ENCODE measurements at places on chromosomes 6 and 20. TPM values are rescaled to one million over a fixed set of nuclear protein-coding genes. Genes with fewer than 3 reads are reported as not detected.

ADTRP gene
- total RNA-seq, result not detected

CLVS2 gene
- total RNA-seq, result not detected

TMEM63B gene
- total RNA-seq, result 21.6 TPM

INSM1 gene
- not detected for total RNA-seq

TMEM244 gene
- total RNA-seq, result not detected

Measured in thyroid gland (tissue), 4 donors.